ENCODE measurements at places on chromosomes 3 and 15.
A peak's percentile ranks its signal among the peaks of the same experiment; 100 is the strongest.

- H3K27me3 ChIP-seq: no peaks in the 10 kb centered on the region
- peak overlapping the region; percentile 88 for H3K27ac ChIP-seq
- H3K4me1 ChIP-seq: peaks cover 32% of the 10 kb centered on the region
- peak overlapping the region; percentile 55 for H3K4me3 ChIP-seq
Observed at GRCh38 chr3:57556459-57557084, 498 bp downstream of the PDE12 start.

DNA sequence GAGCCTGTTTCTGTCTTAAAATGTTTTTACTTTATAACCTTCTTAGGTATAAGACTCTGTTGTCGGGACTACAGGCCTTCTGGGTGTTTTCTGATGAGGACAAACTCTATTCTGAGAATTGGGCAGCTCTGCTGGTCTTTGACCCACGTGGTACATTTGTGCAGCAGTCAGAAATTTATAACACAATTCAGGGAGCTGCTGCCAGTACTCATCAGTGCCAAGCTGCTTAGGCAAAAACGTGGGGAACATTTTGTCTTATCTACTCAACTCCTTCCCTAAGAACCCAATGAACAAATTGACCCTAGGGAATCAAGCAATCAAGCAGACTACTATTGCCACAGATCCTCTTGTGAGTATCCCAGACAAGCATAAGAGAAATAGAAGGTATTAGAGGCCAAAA, 180.7 kb upstream of the PDZRN3 start:
- H3K27me3 ChIP-seq: no peaks in the 10 kb centered on the region
- no peaks in the 10 kb centered on the region for H3K36me3 ChIP-seq
- no peak overlapping the region for H3K27ac ChIP-seq
- H3K4me1 ChIP-seq: no peaks in the 10 kb centered on the region

DNA sequence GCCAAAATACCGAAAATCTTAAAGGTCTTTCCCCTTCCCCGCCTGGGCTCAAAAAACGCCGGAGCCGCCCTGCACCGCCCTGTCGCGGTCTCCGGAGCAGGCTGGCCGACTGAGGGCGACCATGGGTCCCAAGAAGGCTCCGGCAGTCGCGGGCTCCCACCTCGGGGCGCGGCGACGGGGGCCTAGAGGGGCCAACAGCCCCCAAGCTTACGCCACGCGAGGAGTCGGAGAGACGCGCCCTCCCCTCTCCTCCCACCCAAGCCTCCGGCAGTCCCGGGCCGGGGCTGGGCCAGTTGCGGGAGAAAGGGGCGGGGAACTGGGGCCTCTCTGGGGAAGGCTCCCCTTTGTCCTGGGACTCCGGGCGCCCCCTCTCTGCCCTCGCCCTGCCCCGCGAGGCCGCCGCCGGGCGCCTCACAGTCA, 69.2 kb downstream of the GOLGA8B start:
- no peak overlapping the region for H3K4me3 ChIP-seq
- no peak overlapping the region for H3K27ac ChIP-seq
- no peak for DNase-seq
- peaks cover 18% of the 10 kb centered on the region for H3K27me3 ChIP-seq
- no peaks in the 10 kb centered on the region for H3K4me1 ChIP-seq

DNA sequence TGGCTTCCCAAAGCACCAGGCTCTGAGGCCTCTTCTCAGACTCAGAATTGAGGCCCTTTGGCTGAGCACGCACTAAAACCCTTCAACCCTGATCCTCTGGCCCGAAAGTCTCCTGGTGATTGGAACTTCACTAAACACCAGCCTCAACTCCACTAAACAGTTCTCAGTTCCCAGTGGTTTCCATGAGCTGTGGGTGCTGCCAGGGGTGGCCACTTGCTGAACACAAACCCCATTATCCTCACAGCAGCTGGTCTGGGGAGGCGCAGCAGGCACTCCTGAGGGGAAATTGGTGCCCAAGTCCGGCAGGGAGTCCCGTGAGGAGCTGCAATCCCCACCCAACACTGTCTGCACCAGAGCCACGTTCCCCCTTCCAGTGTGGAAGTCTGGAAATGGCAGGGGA, 3.8 kb upstream of the CLK3 start:
- H3K27me3 ChIP-seq: no peaks in the 10 kb centered on the region
- no peak overlapping the region for H3K4me3 ChIP-seq
- no peaks in the 10 kb centered on the region for H3K36me3 ChIP-seq
- H3K4me1 ChIP-seq: peaks cover 4% of the 10 kb centered on the region
